ENCODE measurements at places on chromosomes 4 and X.

GRCh38 chr4:188423039-188423438, 283.8 kb downstream of the TRIML1 start:
- no peak for DNase-seq

DNA sequence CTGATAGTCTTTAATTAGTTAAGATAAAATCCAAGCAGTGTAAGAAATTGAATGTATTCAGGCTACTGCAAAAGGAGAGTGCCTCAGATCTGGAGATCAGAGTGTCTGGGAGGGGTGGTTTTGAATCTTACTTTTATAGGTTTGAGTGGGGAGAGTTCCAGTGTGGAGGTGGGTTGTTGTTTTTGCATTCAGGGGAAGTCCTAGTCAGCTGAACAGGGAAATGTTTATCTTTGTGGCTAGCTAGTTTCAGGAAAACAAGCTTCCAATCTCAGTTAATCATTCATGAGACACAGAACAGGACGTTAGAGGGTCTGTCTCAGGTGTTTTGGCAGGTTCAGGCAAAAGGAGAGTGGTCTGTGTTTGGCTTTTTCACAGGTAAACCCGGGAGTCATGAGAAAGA, 26.0 kb downstream of the ZNF81 start:
- DNase-seq: no peak

- DNase-seq: no peak
Observed at GRCh38 chrX:69131886-69132285, 33.4 kb downstream of the PJA1 start.

DNA sequence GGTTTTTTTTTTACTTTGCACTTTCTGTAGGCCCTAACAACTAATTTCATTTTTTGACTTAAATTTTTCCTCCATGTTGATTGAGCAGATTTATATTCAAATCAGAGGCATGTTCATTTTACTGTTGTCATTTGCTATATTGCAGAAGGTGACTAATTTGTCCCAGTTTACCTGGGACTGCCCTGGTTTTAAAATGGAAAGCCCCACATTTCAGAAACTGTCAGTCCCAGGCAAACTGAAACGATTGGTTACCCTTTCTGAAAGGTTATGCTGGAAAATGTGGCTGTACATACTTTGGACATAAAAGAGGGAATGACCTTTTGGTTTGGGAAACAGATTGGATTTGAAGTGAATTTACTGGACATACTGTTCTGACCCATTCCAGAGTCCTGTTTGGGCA, 160.0 kb downstream of the SPCS3 start:
- no peak for DNase-seq

- no peak for DNase-seq
Observed at GRCh38 chr4:183370786-183371185, 48.6 kb upstream of the CLDN24 start.

- no peak for DNase-seq
Observed at GRCh38 chr4:120081726-120082125, 15.1 kb upstream of the MAD2L1 start.

DNA sequence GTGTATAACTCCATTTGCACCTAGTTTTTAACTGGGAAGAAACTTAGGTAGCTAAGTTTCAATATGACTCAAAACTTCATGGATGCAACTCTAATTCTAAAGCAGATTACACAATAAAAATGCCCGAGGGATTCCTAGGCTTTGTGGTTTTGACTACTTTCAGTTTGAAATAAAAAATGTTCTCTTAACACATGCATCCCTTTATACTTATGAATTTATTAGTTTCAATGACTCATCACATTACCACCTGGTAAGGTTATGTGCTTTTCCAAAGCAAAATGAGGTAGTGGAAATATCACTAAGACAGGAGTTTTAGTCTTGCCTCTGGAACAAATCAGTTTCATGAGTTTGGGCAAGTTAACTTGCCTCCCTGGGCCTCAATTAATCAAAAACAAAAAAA, 125.5 kb downstream of the OPHN1 start:
- no peak for DNase-seq

- DNase-seq: no peak
Observed at GRCh38 chr4:156330436-156331031, 376.9 kb upstream of the CTSO start.

- no peak for DNase-seq
Observed at GRCh38 chr4:160319221-160319867, 1216.5 kb downstream of the RAPGEF2 start.
